ENCODE measurements at places on chromosomes 1 and 21.

DNA sequence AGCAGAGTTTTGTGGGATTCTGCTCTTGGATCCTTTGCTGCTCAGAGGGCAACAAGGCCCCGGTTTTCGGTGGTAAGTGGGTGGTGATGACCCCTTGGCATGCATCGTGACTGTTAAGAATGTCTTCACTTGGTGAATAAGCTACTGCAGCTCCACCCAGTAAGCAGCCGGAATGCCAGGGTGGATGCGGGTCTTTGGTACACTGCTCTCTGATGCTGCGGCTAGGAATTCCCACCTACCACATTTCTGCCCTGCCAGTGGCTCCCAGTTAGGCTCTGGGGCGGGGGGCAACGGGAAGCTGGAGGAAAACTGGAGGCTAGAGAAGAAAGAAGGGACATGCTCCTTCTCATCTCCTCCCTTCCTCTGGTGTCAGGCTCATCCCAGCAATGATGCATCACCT, 180.4 kb upstream of the GALNT2 start:
- DNase-seq: no peak

- DNase-seq: no peak
Observed at GRCh38 chr21:35543746-35544145, 494.6 kb upstream of the RUNX1 start.

DNA sequence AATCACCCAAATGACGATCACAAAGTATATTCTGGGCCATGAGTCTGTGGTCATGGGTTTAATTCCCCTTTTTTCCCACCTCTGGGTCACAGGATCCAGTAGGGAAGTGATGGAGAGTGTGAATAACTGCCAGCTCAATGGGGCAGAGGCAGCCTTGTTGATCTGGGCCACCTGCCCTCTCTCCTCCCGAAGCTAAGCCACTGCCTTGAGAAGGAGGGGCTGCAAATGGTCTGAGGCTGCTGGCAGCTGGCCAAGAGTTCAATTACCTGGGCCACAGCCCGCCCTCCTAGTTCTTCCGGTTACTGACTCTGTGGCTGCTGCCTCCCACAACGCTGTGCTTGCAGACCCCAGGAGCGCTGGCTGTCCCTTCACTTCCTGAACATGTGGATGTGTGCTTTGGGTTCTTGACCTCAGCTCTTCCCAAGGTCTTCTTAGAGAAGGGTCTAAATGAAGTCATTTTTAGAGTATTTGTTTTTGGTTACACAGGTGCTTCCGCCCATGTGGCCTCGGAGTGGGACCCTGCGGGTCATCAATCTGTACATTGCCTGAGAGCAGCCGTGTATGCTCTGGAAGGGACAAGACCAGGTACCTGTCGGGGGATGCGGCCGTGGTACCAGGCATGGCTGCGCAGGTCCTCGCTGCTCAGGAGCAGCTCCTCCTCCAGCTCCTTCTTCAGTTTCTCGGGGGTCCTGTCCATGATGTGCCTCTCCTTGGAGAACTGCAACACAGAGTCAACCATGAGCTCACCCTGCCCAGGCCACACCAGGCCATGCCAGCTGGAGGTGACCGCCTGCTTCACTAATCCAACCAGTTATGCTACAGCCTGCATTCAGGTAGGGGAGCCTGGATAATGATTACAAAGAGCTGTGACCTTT, 89.7 kb downstream of the BCAR3 start:
- peak; percentile 64 for DNase-seq

- no peak for DNase-seq
Observed at GRCh38 chr1:199054694-199055093, 415.9 kb downstream of the PTPRC start.

DNA sequence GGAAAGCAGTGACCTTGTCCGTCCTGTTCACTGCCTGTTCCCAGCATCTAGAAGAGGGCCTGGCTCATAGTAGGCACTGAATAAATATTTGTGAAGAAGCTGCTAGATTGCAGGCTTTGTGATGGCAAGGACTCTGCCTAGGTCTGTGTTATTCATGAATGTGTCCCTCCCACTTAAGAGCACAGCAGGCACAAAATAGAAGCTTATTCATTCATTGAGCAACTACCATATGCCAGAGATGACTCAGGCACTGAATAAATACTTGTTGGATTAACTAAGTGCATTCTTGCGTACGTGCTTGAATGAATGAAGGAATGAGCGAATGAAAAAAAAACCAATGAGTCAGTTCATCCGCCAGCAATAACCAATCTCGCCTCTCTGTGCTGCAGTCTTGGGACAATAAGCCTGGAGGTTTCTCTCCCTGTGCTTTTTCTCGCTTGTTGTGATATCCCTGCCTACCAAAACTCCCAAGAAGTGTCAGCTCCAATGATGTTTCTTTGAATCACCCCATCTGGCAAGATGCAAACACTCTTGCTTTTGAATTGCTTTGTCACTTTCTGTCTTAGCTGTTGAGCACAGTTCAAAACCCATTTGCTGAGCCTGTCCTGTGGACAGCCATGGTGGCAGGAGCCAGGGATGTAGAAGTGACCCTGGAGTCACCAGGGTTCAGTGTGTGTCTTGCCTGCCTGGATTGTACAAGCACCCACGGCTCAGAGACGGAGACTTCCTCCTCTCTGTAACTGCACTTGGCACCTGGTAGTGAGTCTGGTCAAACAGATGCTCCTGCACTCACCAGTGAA, 143.9 kb downstream of the KAZN start:
- peak; percentile 42 for DNase-seq

DNA sequence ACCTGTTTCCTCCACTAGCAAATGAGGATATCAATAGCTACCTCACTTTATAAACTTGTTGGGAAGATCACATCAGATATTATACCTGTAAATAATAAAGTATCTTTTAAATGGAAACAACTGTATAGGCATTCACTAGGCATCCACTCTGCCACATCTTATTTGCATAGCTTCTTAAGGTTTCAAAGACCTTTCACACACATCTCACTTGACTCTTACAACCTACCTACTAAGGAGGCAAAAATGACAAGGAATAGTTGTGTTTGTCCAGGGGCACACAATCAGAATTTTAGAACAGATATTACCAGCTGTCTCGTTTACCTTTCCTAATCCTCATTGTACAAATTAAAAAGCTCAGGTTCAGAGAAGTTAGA, 51.5 kb downstream of the VANGL2 start:
- DNase-seq: no peak

DNA sequence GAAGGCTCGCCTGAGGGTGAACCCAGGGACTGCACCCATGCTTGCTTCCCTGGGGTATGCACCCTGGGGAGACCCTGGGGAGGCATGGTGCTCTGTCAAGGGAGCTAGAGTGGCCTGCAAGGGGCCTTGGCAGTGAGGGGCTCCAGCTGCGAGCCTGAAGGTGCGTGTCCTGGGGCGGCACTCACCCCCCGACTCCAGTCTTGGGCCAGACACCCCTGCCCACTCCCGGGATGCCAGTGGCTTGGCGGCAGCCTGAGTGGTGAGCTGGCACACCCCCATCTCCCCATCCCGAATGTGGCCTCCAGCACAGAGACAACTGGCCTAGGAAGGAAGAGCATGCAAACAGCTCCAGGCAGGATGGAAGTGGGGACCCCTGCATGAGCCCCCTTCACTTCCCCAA, 2.6 kb downstream of the SUMO3 start:
- DNase-seq: no peak

DNA sequence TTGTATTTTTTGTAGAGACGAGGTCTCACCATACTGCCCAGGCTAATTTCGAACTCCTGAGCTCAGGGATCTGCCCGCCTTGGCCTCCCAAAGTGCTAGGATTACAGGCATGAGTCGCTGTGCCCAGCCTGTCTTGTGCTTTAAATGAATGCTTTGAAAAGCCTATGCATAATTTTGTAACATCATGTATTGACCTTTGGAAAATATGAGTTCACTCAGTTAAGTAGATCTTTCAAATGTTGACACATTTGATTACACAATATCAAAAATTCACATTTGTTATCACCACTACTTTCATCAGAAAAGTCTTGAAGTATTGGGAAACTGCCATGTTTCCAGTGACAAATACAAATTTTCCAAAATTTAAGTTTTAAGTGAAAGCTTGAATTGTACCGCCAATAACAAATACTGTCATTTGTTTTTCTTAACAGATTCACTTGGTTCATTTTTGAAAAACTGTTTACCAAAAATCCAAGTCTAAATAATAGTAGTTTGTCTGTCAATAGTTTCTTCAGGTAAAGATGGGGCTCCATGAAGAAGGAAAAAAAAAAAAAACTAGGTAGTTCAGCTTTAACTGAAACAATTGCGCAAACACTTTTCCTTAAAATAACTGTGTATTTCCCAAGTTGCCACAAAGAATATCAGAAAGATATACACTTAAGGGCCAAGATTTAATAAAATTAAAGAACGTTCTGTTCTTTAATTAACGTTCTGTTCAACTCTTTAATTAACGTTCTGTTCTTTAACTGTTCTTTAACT, 233.2 kb upstream of the NR5A2 start:
- DNase-seq: no peak

DNA sequence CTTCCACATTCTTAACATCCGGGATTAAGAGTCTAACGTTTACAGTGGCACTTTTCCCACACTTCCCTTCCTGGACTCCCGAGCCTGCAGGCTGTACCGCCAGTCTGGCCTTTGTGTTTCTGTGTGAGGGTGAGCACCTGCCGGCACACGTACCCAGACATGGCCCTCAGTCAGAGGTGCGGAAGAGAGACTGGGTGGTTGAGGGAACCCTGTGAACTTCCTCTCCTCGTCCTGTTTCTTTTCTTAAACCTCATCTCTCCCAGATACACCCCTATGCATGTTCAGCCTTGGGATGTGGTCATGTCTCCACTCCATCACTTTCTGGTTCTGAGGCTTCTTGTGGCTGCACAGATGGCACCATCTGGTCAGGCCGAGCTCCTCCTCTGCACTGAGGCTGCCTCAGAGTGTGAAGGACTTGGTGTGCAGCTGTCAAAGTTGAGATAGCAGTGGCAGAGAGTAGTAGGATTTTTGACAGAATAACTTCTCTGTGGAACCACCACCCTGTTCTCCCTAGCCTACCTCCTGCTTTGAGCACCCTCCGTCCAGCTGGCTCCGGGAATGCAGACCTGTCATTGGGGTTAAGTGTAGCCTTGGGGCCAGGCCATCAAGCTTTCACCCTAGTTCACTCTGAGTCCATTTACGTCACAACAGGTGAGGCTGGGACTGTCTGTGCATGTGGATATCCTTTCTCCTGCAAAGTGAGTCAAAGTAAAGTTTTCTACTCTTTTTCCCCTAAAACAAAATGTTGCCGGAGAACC, 31.4 kb downstream of the VASH2 start:
- no peak for DNase-seq

DNA sequence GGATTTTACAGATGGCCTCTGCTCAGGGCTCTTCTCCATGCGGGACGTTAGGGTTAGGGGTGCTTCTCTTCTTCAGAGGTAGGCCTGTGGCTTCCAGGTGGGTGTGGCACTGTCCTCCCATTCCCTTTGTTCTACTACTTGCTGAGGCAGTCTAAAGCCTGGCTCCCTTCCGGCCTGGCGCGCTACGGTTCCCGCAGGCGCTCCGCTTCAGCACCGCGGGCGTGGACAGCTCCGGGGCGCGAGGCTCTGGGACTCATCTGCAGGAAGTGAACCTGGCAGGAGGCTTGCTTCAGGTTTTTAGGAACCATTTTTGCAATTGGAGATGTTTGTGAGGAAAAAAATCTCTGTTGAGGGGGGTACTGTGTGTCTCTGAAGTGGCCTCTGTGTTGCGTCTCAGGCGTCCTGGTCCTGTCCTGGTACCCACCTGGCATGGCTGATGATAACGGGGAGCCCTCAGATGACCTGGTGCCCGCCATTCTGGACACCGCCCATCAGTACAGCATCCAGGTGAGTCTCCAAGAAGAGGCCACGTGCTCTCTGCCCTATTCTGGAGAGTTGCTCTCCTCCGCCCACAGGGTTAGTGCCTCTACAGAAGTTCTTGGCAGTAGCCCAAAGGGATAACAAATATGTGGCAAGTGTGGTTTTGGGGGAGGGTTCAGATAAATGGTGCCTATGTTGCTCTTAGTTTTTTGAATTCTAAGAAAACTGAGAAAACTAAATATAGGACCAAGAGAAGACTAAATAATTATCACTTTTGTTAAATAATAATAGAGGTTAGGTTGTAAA, 1.9 kb downstream of the MANEAL start:
- DNase-seq: peak; percentile 95

DNA sequence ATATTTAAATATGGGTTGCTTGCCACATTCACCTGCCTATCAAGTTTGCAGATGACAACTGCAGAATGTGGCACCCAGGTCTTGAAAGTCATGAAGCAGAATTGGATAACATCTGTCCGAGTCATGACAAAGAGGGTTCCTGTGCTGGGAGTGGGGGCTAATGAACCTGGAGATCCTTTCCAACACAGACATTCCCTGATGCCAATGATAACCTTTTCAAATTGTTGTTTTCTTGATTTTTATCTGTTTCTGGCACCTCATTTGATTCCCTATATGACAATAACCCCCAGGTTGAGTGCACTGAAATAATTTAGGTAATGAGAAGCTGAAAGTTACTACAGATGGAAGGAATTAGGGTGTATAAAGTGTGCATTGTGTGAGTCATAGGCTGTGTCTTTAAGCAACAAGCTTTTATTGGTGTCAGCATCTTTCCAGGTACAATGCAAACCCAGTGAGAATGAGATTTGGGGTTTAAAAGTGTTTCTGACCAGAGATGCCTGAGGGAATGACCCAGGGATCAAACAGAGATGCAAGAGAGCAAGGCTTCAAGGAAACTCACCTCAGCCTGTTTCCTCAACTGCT, 32.0 kb upstream of the IL10 start:
- no peak for DNase-seq

GRCh38 chr1:77543822-77544448, 138.5 kb downstream of the ZZZ3 start:
- DNase-seq: no peak

- DNase-seq: no peak
Observed at GRCh38 chr1:38098101-38098847, 51.7 kb upstream of the POU3F1 start.

GRCh38 chr1:12173041-12173509, 6.3 kb downstream of the TNFRSF1B start:
- no peak for DNase-seq

DNA sequence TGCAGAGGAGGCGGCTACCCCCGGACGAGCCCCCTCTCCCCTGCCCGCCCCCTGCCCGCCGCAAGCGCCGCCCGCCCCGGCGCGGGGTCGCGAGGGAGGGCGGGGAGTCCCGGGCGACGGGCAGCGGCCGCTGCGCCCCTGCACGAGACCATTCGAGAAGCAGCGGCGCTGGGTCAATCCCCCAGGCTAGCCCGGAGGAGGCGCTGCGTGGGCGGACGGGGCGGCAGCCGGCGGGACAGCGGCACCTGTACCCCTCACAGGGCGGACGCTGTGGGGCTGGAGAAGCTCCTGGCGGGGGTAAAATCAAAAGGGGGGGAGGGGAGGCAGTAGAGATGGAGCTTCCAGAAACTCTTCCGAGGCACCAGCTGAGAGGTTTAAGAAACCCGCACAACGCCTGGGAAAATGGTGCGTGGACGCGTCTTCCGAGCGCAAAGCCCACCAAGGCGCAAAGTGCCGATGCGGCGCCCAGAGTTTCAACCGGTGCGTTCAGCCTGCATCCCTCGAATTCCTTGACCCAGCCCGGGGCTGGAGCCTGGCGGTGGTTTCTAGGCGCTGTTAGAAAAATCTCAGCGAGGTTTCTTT, at the start of gene PLPPR5:
PLPPR5 (minus strand) TSS at position 1 of the 582 bp plus-strand sequence. CDS start 190 bp downstream, outside the sequence.
- peak; percentile 74 for DNase-seq

Data from iPS-NIHi11 (cell line).